ENCODE measurements at places on chromosomes 6 and 20.

DNA sequence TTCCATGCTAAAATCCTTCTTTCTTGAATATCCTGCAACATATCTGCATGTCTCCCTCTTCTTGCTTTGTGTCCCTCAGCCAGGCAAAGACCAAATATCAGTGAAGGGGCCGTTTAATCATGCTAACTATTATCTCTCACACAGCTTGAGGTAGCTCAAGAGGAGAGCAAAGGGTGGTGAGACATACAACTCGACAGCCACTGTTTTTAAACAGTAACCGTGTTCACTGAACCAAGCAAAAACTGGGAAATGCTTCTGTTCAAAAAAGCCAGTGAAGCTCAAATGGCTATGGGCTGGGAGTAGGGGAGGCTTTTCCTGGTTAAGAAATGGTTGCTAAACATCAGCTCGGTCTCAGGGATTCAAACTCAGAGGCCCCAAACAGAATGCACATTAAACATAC is 83.4 kb downstream of the MAP7 start:
- no peaks in the 10 kb centered on the region for H3K36me3 ChIP-seq
- no peak overlapping the region for H3K4me3 ChIP-seq
- DNase-seq: no peak

DNA sequence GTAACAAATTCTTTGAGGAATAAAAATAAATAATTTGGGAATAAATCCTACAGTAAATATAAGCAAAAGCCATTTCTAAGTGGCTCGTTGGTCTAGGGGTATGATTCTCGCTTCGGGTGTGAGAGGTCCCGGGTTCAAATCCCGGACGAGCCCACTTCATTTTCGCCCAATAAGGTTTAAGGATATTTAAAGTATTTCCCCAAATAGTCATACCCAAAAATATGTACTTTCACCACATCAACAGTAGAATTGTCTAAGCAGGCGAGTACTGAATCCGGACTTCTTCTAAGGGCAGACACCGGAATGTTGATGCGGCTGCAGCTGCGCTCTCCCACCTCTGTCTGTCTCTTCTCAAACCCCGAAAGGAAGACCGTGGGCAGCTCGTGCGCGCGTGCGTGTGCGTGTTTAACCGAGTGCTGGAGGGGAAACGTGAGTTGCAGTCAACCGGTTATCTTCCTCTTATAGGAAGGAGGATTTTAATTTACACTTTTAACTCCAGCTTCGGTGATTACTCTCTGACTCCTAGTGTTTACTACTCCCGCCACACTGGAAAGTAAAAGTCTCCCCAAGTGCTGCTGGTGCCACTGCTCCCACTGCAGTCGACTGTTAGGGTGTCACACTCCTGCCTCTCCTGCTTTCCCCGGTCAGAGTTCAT is 155.7 kb upstream of the PRSS16 start:
- H3K36me3 ChIP-seq: no peaks in the 10 kb centered on the region
- H3K27me3 ChIP-seq: peaks cover 2% of the 10 kb centered on the region
- DNase-seq: no peak
- no peak overlapping the region for H3K4me3 ChIP-seq

DNA sequence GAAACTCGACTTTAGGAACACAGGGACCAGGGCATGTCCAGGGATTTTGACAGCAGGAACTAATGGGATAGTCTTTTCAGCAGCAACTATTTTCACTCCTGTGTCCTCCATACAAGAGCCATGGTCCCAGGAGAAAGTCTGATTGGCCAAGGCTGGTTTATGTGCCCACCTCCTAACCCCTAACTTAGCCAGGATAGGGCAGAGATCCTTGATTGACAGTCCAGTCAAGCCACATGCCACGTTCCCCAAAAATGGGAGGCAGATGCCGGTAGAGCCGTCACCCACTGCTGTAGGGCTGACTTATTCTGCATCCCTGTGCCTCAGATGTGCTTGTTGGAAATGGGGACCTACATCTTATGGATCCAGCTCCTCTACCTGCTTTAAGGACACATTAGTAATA is 22.3 kb downstream of the SLC2A10 start:
- no peaks in the 10 kb centered on the region for H3K27me3 ChIP-seq
- no peak for DNase-seq
- H3K4me1 ChIP-seq: peaks cover 4% of the 10 kb centered on the region
- H3K4me3 ChIP-seq: no peak overlapping the region

GRCh38 chr6:151141685-151142084 is 98.1 kb upstream of the AKAP12 start:
- no peaks in the 10 kb centered on the region for H3K4me1 ChIP-seq
- no peak for DNase-seq
- H3K36me3 ChIP-seq: no peaks in the 10 kb centered on the region
- H3K27me3 ChIP-seq: no peaks in the 10 kb centered on the region
- H3K27ac ChIP-seq: no peak overlapping the region

DNA sequence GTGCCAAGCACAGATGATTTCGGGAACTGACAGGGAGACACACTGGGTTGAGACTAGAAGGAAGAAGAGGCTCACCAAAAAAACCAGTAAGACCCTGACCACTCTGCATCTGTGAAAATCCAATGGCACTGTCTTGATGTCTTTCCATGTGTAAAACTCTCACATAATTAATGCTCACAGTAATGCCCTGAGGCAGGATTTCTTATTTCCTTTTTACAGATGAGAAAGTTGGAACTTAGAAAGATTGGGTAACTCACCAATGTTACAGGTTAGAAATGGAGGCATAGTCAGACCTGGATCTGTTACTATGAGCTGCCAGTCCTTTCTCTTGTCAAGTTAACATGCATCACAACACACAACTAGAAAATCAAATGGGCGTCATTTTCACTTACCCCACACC is 151.0 kb upstream of the MCHR2 start:
- no peak overlapping the region for H3K4me3 ChIP-seq
- no peaks in the 10 kb centered on the region for H3K27me3 ChIP-seq
- H3K4me1 ChIP-seq: no peaks in the 10 kb centered on the region
- H3K36me3 ChIP-seq: no peaks in the 10 kb centered on the region
- no peak for DNase-seq

GRCh38 chr6:113875470-113875869 is 18.3 kb downstream of the MARCKS start:
- no peak for DNase-seq
- no peak overlapping the region for H3K4me3 ChIP-seq
- H3K27ac ChIP-seq: no peak overlapping the region

- H3K27ac ChIP-seq: peak overlapping the region; percentile 98
- peak overlapping the region; percentile 37 for H3K4me3 ChIP-seq
- peak; percentile 73 for DNase-seq
- H3K27me3 ChIP-seq: no peaks in the 10 kb centered on the region
- H3K4me1 ChIP-seq: no peaks in the 10 kb centered on the region
Observed at GRCh38 chr6:26272171-26272637, 92.8 kb upstream of the BTN3A2 start.
